ENCODE measurements at places on chromosomes 5 and 9.

DNA sequence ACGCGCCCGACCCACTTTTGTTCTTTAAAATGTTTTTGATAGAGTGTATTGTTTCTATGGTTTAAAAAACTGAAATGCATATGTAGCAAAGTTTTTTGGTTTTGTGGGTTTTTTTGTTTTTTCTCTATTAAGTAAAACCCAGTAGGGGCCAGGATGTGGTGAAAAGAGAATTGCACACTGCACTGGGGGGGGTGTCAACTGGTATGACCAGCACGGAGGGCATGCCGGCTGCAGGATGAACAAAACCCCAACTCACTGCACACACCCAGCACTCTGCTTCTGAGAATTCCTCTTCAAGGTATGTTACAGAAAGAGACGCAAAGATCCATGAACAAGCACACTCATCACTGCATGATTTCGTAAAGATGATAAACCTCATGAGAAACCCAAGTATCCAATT lies 75.0 kb downstream of the STK10 start:
- no peak for DNase-seq

GRCh38 chr5:58439094-58439644 lies 20.7 kb downstream of the PLK2 start:
- DNase-seq = no peak

DNA sequence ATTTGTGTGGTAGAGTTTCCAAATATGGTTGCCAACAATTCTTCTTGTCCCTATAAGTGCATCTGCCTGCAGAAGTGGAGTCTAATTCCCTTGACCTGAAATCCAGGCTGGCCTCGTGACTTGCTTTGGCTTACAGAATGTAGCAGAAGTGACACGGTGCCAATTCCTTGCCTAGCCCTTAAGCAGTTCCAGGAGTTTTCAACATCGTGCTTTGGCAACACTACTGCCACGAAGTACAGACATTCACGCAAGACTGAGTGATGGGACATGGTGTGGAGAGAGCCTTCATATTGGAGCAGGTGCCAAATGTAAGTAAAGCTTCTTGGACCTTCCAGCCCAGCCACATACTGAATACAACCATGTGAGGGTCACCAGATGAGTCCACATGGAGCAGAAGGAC lies 92.9 kb upstream of the NEK6 start:
- no peak for DNase-seq

- no peak for DNase-seq
Measured at GRCh38 chr5:3828761-3829160, 233.1 kb downstream of the IRX1 start.

- DNase-seq = no peak
Measured at GRCh38 chr9:130581766-130582165, 2.4 kb downstream of the FUBP3 start.

- DNase-seq = no peak
Measured at GRCh38 chr5:24391816-24392215, 253.0 kb downstream of the CDH10 start.

- DNase-seq = no peak
Measured at GRCh38 chr9:3246241-3246640, 279.6 kb downstream of the RFX3 start.

GRCh38 chr9:92964607-92965060 lies 17.3 kb downstream of the FGD3 start:
- DNase-seq = no peak

DNA sequence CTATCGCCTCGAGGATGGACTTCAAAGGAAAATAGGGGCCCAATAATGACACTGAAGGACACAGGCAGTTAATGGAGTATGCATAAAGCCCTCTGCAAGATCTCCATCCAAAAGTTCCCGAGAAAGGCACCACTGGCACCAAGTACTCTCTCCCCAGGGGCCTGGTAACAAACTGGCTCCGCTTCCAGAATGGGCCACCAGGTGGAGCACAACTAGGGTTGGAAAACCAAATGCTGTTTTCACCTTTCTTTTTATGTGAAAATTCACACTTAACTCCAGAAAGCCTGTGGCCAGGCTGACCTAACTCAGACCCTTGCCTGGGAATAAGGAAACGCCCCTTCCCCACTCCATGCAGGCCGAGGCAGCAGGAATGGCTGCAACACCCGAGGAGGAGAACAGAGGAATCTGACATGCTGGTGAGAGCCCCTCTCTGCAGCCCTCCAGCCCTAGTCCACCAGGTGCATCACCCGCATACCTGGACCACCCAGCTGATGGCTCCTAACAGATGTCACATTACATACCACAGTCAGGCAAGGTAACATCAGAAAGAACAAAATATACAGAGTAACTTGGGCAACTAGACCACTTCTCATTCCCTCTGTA lies 42.8 kb downstream of the CAMSAP1 start:
- no peak for DNase-seq

Measured in keratinocyte (primary cell).